ENCODE measurements at places on chromosomes 5 and 9. TPM values are rescaled to one million over a fixed set of nuclear protein-coding genes. Genes with fewer than 3 reads are reported as not detected.

ZBTB34 gene
- 1.8 TPM for total RNA-seq

PCDHAC1 gene
- total RNA-seq: not detected

GRCh38 chr5:143258559-143259253 lies 144.8 kb downstream of the NR3C1 start:
- no peaks in the 10 kb centered on the region for H3K4me1 ChIP-seq
- no peaks in the 10 kb centered on the region for H3K27me3 ChIP-seq
- no peaks in the 10 kb centered on the region for H3K36me3 ChIP-seq

GRCh38 chr5:99005506-99005905 lies 76.7 kb upstream of the CHD1 start:
- H3K36me3 ChIP-seq: no peaks in the 10 kb centered on the region
- H3K4me3 ChIP-seq: no peak overlapping the region
- no peak for DNase-seq
- H3K27ac ChIP-seq: no peak overlapping the region
- H3K4me1 ChIP-seq: no peaks in the 10 kb centered on the region
- no peaks in the 10 kb centered on the region for H3K27me3 ChIP-seq

- H3K4me1 ChIP-seq: no peaks in the 10 kb centered on the region
- H3K27ac ChIP-seq: no peak overlapping the region
- no peak for DNase-seq
- no peak overlapping the region for H3K4me3 ChIP-seq
Measured at GRCh38 chr9:79551994-79552393, 19.8 kb upstream of the TLE4 start.

RANBP17 gene
- 1.8 TPM for total RNA-seq

NDOR1 gene
- not detected for total RNA-seq

GRCh38 chr9:5650356-5651105 lies 21.6 kb downstream of the RIC1 start:
- H3K4me3 ChIP-seq: no peak overlapping the region
- no peak for DNase-seq
- H3K36me3 ChIP-seq: no peaks in the 10 kb centered on the region
- no peaks in the 10 kb centered on the region for H3K4me1 ChIP-seq

DNA sequence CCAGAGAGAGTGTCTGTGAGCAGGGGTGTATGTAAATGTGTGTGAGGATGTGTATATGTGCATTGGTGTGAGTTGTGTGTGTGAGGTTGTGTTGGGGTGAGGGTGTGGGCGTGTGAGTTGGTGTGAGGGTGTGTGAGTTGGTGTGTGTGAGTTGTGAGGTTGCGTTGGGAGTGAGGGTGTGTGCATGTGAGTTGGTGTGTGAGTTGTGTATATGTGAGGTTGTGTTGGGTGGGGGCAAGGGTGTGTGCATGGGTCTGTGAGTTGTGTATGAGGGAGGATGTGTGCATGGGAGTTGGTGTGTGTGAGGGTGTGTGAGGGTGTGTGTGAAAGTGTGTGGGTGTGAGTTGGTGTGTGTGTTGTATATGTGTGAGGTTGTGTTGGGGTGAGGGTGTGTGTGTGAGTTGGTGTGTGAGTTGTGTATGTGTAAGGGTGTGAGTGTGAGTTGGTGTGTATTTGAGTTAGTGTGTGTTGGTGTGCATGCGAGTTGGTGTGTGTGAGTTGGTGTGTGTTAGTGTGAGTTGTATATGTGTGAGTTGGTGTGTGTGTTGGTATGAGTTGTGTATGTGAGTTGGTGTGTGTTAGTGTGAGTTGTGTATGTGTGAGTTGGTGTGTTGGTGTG lies 161.6 kb upstream of the IER5L start:
- no peak overlapping the region for H3K27ac ChIP-seq
- H3K27me3 ChIP-seq: no peaks in the 10 kb centered on the region
- H3K4me3 ChIP-seq: no peak overlapping the region
- DNase-seq: no peak
- H3K4me1 ChIP-seq: peaks cover 16% of the 10 kb centered on the region
- H3K36me3 ChIP-seq: no peaks in the 10 kb centered on the region

DNA sequence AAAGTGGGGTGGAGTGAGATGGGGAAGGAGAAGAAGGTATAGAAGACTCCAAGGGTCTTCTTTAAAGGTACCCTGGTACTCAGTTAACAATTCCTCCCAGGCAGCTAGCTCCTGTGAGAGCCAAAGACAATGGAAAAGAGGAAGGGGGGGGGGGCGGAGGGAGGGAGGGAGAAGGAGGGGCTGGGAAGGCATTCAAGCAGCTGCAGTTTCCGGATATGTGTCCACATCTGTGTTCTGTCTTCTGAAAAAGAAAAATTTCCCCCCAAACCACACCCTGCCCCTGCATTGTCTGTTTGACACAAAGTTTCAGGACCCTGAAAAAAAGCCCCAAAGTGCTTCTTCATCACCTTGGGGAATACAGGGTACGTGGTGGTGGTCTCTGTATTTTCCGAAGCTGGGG lies 11.1 kb downstream of the SPRY4 start:
- DNase-seq: no peak
- no peak overlapping the region for H3K4me3 ChIP-seq
- no peaks in the 10 kb centered on the region for H3K4me1 ChIP-seq
- no peaks in the 10 kb centered on the region for H3K27me3 ChIP-seq

DNA sequence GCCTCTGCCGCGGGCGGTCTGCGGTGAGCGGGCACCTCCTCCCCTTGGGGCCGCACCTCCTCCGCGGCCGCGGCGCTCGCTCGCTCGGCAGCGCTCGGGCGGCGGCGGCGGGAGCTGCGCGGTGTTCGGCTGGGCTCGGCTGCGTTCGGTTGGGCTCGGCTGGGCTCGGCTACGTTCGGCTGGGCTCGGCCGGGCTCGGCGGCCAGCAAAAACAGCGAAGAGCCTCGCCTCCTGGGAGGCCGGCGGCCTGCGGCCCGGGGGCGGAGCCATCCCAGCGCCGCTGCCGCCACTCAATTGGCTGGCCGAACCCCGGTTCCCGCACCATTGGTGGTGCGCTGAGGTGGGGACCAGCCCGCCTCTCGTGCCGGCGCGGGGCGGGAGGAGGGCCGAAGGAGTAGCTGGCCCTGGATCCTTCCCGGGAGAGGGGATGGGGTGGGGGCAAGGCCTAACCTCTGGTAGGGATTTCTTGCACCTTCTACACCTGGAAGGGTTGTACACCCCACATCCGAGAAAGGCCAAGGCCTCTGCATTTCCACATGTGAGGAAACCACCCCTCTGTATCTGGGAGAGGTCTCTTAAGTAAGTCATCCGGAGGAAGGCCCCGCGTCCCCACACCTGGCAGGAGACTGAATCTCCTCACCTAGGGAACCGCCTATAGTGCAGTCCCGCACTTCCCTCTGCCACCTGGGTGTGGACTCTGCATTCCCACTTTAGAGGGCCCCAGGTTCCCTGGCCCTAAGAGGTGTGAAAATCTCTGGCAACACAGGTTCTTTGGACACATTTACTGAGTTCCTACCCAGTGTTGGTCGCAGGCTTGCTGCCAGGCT lies at the start of gene ENHO:
Gene ENHO (minus strand): TSS at position 20 of the 827 bp plus-strand sequence. CDS start 1,295 bp downstream, outside the sequence.
- peak within 1 kb of the TSS; percentile 43 for H3K27ac ChIP-seq
- H3K4me1 ChIP-seq: no peaks in the 10 kb centered on the region
- H3K27me3 ChIP-seq: no peaks in the 10 kb centered on the region

TERT gene
- not detected for total RNA-seq

- DNase-seq: no peak
- no peak overlapping the region for H3K27ac ChIP-seq
- no peaks in the 10 kb centered on the region for H3K36me3 ChIP-seq
- H3K4me1 ChIP-seq: no peaks in the 10 kb centered on the region
Measured at GRCh38 chr5:170270293-170271069, 27.1 kb downstream of the LCP2 start.

MYMK gene
- total RNA-seq: not detected

DNA sequence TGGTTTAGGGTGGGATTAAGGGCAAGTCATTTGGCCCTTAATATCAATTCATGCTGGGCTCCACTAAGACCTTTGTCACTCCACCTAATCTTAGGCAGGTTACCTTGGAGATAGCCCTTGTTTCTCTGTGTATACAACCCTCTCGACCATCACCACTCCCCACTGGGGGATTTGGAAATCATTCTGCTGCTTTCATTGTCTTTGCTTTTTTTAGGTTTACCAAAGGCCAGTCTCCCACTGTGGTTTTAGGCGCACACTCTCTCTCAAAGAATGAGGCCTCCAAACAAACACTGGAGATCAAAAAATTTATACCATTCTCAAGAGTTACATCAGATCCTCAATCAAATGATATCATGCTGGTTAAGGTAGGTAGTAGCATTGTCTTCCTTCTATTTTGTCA lies 6.2 kb downstream of the GZMK start:
- no peaks in the 10 kb centered on the region for H3K4me1 ChIP-seq
- DNase-seq: no peak
- H3K36me3 ChIP-seq: no peaks in the 10 kb centered on the region
- H3K27ac ChIP-seq: no peak overlapping the region
- no peaks in the 10 kb centered on the region for H3K27me3 ChIP-seq

PLCXD3 gene
- 4.9 TPM for total RNA-seq

GRCh38 chr5:180043377-180043776 lies 28.2 kb downstream of the RNF130 start:
- H3K27ac ChIP-seq: no peak overlapping the region
- no peaks in the 10 kb centered on the region for H3K27me3 ChIP-seq
- no peaks in the 10 kb centered on the region for H3K4me1 ChIP-seq
- no peaks in the 10 kb centered on the region for H3K36me3 ChIP-seq
- DNase-seq: no peak
- no peak overlapping the region for H3K4me3 ChIP-seq

- no peak for DNase-seq
- no peak overlapping the region for H3K27ac ChIP-seq
- H3K4me1 ChIP-seq: no peaks in the 10 kb centered on the region
- no peaks in the 10 kb centered on the region for H3K27me3 ChIP-seq
- no peak overlapping the region for H3K4me3 ChIP-seq
- no peaks in the 10 kb centered on the region for H3K36me3 ChIP-seq
Measured at GRCh38 chr5:136374638-136375037, 9.3 kb upstream of the TRPC7 start.

LOX gene
- total RNA-seq: 31.5 TPM

FAM120A gene
- total RNA-seq: 109 TPM

SAPCD2 gene
- total RNA-seq: 1.0 TPM

DNA sequence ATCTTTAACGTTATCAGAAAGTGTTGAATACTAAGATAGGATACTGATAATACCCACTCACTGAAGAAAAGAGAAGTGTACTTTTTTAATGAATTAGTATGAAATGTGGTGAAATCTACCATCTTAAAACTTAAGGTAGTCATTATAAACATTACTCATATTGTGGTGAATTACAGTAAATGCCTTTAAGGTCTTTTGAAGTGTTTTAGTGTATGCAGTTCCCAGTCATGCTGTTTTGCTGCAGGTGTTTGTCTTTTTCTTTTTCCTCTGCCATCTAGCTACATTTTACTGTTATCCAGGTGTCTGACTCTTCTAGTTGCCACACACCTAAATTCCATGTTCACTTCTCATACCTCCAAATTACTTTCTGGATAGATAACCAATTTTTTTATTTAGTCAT lies 72.6 kb downstream of the ERMP1 start:
- H3K4me1 ChIP-seq: no peaks in the 10 kb centered on the region
- H3K36me3 ChIP-seq: no peaks in the 10 kb centered on the region
- H3K27me3 ChIP-seq: no peaks in the 10 kb centered on the region
- H3K4me3 ChIP-seq: no peak overlapping the region
- H3K27ac ChIP-seq: no peak overlapping the region

- H3K27ac ChIP-seq: no peak overlapping the region
- no peaks in the 10 kb centered on the region for H3K4me1 ChIP-seq
- H3K36me3 ChIP-seq: no peaks in the 10 kb centered on the region
- H3K4me3 ChIP-seq: no peak overlapping the region
- no peaks in the 10 kb centered on the region for H3K27me3 ChIP-seq
- no peak for DNase-seq
Measured at GRCh38 chr5:112186401-112186990, 232.6 kb downstream of the EPB41L4A start.
